ENCODE measurements at places on chromosomes 1 and 21.

DNA sequence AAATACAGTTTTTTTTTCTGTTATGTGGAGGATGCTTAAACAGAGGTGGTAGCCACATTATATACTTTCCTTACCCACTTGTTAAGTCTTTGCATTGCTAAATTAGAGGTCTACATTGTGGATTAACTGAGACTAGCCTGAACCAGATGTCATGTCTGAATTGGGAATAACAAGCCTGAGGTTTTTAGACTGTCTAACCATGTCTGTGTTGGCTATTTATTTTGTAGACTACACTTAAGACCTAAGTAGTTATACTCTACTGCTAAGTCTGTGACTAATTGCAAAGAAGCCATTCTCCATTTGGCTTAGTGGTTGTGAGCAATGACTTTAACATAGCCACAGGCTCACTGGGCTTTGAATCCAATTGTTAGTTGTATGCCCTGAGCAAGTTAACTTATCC lies 45.4 kb downstream of the CDC14A start:
- DNase-seq: no peak

GRCh38 chr1:23585321-23586022 lies 26.2 kb upstream of the ID3 start:
- DNase-seq: peak; percentile 93

DNA sequence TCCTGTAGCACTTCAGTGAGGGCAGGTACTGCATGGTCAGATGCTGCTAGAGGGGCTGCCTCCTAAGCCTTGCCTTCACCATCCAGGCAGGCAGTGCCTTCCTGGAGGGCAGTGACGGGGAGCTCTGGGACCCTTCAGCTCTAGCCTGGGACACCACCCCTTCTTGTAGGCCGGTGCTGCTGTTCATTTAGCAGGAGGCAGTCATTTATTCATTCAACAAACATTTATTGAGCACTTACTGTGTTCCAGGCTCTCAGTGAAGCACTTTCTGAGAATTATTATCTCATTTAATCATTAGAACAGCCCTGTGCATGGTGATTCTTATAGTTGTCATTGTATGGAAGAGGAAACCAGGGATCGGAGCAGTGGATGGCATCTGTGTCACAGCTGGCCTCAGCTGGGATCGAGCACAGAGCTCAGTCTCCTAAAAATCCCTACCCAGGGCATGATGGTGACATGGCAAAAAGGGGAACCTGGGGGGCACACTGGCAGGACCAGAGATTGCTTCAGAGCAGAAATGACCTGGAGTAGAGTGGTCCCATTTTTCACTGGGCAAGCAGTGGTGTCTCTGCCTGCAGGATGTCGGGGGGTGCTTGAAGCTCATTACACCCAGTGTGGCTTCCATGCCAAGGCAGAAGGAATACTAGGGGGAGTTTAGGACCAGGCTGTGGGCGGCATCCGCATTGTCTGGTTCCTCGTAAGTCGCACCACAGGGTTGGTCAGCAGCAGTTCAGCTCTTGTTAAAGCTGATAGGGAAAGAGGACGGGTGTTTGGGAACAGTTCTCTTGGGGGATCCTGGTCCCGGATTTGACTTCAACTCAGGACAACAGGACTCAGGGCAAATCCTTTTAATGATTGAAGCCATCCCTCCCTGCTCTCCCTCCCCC lies 28.8 kb downstream of the ARHGEF10L start:
- no peak for DNase-seq

- peak; percentile 46 for DNase-seq
These were observed 101.5 kb downstream of the PLA2G4A start for GRCh38 chr1:186930238-186930637.

DNA sequence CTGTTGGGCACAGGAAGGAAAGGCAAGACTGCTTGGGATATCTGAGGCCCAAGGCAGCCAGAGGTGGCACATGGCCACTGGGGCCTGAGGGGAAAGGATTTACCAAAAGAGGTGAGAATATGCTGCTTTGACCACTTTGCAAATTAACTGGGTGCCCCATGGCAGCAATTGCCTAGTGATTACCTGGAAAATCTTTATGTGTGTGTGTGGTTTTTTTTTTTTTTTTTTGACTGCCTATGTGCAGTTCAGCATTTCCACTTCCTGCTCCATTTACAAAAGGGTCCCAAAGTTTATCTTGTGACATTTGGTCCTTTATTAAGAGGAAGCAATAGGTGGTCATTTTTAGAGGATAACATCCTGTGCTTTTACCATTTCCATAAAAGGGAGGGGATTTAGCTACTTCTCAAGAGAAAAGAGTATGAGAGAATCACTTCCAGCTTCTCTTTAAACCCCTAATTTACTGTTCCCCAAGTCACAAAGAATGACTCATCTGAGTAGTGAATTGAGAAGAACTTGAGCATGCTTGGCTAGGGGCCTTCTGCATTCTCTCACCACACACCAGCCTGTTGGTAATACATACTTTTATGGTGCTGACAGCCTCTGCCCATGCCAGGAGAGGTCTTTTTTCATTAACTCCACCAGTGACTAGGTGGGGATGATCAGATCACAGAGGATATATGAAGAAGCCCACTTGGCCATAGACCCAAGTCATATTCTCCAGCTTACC lies 52.1 kb downstream of the SYDE2 start:
- peak; percentile 82 for DNase-seq

DNA sequence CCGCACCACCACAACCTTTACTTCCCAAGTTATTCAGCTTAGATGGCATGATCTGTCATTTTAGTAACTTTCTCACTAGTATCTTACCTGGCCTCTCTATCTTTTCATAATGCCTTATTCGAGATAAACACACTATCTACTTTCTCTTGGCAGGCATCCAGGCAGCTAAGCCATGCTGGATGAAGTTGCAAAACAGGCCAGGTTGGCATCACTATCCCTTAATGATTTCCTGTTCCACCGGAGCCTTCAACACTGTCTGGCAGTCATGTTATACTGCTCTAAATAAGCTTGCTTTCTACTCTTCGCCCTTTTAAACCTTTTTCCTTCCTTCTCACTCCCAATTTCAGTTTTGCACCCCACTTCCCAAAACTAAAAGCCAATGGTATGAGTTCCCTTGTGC lies 12.0 kb upstream of the KCNH1 start:
- DNase-seq: no peak

DNA sequence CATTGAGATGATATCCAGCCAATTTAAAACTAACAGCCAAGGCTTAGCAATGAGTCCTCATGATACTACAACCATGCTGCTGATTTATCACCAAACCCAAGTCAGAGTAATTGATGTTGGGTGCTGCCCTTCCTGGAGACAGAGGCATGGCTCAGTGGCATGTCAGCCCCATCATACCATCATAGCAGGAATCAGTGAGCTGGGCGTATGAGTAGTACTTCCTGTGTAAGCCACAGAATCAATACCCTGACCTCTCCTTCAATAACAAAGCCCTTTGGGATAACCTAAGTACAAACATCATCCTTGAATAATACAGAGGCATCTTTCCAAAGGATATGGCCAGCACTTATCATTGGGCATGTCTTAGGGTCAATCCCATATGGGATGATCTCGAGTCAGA lies 3.0 kb upstream of the LCE1E start:
- DNase-seq: no peak

GRCh38 chr1:176515310-176515709 lies 52.3 kb downstream of the PAPPA2 start:
- no peak for DNase-seq

DNA sequence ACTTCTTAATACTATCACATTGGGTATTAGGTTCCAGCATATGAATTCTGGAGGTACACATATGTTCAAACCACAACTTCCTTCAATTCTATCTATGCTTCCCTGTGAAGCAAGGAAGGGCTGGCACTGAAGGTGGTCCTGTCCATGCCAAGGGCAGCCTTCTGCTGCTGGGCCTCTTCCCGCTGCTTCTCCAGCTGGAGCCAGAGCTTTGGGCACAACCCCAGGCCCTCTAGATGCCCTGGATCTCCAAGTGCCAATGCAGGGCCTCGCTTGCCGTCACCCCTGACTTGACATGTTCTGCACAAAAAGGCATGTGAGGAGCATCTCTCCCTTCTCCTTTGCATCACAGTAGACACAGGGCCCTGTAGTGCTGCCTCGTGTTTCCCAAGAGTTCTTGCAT lies 62.6 kb downstream of the STYXL2 start:
- DNase-seq: no peak

GRCh38 chr1:150566589-150567340 lies 12.6 kb downstream of the MCL1 start:
- no peak for DNase-seq

GRCh38 chr1:96837781-96838216 lies 116.2 kb downstream of the PTBP2 start:
- DNase-seq: no peak

DNA sequence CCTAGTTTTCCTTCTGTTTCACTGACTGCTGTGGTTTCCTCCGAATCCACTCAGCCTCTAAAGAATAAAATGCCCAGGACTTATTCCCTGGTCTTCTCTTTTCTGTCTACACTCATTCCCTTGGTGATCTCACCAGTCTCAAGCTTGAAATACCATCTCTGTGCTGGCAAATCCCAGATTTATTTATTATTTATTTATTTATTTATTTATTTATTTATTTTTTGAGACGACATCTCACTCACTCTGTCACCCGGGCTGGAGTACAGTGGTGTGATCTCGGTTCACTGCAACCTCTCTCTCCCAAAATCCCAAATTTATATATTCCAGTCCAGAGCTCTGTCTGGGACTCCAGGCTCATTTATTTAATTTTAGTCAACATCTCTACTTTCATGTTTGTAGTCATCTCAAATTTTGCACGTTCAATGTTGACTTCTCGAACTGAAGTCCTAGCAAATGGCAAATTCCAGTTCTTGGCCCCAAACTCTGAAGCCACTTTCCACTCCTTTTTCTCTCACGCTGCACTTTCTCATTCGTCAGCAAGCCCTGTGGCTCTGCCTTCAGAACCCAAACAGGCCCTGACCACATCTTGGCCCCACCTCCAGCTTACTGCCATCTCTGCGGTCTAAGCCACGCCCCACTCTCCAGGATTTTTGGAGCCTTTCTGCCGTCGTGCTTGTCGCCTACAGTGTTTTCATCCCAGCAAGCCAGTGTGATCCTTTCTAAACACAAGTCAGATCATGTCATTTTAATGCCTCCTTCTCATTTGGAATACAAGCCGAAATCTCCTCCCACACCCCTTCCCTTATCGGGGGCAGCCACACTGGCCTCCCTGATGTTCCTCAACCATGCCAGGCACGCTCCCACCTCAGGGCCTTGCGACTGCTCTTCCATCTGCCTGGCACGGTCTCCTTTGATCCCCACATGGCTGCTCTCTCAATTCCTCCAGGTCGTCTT lies 14.2 kb upstream of the TENT5B start:
- DNase-seq: peak; percentile 86

DNA sequence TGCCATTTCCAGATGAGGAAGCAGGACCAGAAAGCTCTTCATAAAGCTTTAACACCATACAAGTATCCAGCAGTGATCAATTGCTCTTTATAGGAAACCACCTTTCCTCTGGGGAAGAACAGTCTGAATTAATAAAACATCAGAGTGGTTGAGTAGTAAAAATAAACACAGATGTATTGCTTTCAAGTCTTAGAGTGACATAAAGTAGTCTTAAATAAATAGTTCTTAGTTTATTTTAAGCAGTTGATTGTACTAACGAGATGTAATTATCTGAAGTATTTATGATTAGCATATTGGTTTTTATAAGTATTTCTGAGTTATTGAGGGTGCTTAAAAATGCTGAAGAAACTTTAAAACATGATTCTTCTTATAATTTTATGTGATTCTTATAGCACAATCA lies 67.0 kb downstream of the PRKAA2 start:
- no peak for DNase-seq

DNA sequence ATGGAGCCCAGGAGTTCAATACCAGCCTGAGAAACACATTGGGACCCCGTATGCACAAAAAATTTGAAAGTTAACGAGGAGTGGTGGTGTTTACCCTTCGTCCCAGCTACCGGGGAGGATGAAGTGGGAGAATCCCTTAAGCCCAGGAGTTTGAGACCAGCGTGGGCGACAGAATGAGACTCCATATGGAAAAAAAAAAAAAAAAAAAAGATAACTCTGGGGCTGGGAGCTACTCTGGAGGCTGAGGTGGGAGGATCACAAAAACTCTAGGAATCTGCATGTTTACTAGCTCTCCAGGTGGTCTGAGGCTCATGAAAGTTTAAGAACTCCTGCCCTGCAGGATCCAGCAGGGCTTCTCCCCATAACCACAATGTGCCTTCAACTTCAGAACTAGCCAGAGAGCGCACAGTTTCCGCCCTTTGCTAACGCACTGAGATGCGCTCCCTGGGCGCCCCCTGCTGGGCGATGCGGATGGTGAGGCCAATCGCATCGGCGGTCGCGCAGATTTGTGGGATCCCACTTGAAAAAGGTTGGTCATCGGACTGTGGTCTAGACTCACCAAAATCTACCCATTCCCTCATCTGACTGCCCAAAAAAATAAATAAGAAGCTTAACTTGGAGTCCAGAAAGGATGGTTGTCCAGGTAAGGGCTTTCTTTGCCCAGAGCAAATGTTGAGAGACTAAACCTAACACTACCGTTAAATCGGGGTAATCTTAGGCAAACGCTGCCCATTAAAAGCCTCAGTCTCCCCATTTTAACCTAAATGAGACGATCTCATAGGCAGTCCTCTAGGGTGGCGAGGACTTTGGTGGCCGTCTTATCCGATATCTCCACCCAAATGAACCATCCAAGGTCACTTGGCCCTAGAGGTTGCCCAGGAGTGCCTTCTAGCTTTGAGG lies 8.8 kb downstream of the ZNF683 start:
- peak; percentile 60 for DNase-seq

- DNase-seq: no peak
These were observed 1.9 kb upstream of the OR13G1 start for GRCh38 chr1:247681288-247681897.

- DNase-seq: no peak
These were observed 2.3 kb downstream of the FCRLB start for GRCh38 chr1:161723459-161724141.

DNA sequence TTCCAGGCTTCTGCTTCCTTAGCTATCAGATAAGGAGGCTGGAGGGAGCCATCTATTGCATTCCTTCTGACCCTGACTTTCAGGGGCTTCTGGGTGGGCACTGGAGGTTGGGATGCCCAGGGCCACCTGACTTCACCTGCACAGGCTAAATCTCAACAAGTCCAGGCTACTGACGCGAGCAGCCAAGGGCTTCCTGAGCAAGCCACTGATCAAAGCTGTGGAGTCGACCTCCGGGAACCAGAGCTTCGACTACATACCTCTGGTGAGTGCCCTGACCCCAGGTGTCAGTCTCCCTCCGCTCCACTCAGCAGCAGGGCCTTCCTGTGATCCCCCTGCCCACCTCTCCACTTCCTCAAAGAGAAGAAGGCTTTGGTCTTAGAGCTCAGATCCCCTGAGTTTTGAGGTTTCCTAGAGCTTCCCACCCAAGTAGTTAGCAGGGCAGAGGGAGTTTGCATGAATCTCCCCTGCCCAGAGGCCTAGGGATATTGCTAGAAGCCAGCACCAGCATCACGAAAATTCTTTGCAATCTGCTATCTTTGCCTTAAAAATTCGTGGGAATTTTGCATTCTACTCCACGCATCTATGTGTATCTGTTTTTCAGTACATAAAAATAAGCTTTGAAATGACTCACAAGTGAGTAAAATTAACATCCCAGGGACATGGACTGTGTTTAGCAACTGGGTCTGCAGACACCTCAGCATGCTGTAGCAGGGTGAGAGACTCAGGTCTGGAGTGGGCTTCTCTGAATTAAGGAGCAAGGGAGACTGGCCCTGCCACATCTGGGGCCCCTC lies 61.4 kb downstream of the VWA5B1 start:
- no peak for DNase-seq
